ENCODE measurements at places on chromosomes 2 and 18.

- DNase-seq = peak; percentile 88
These were observed at the start of gene HNRNPA3 for GRCh38 chr2:177212106-177212890. Gene HNRNPA3, plus strand, starts transcription at chr2:177212794. Its CDS starts 6 bp downstream, at chr2:177212800.

- no peak for DNase-seq
These were observed 1132.9 kb upstream of the ZEB2 start for GRCh38 chr2:145652571-145653545.

- no peak for DNase-seq
These were observed 143.0 kb downstream of the RAD51AP2 start for GRCh38 chr2:17375262-17375661.

GRCh38 chr2:109257653-109258052 is 128.6 kb downstream of the SH3RF3 start:
- no peak for DNase-seq

- DNase-seq = no peak
These were observed 3.8 kb downstream of the LIMS1 start for GRCh38 chr2:108538000-108538625.

- no peak for DNase-seq
These were observed 514.0 kb downstream of the GALR1 start for GRCh38 chr18:77763530-77764145.

GRCh38 chr2:56130463-56131070 is 53.2 kb upstream of the CCDC85A start:
- no peak for DNase-seq

GRCh38 chr2:108215794-108216211 is 24.0 kb upstream of the SULT1C3 start:
- DNase-seq = no peak

GRCh38 chr2:22276696-22277095 is 1108.3 kb upstream of the KLHL29 start:
- no peak for DNase-seq

- DNase-seq = no peak
These were observed 2.7 kb upstream of the WNT6 start for GRCh38 chr2:218856896-218857243.

DNA sequence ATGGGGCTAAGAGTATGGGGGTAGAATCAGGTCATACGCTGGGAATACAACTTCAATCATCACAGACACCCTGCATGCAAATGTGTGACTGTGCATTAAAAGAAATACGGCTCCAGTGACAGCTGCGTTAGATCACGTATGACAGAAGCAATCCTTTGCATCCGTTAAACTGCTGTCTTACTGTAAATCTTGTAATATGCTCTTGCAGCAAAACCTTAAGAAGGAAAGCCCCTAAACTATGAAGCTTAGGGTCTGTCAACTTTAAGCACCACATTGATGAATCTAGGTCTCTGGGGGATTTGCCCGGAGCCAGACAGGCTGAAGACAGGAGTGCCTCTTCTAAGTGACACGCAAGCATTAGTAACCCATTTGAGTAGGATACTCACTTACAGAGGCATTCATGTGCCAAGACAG is 84.7 kb upstream of the EML6 start:
- peak; percentile 41 for DNase-seq

- DNase-seq = no peak
These were observed 24.8 kb downstream of the SH3BP4 start for GRCh38 chr2:234976479-234977227.

- no peak for DNase-seq
These were observed 2.9 kb upstream of the GAL3ST2 start for GRCh38 chr2:241773511-241774418.

GRCh38 chr2:159635006-159635789 is 18.9 kb upstream of the BAZ2B start:
- no peak for DNase-seq

DNA sequence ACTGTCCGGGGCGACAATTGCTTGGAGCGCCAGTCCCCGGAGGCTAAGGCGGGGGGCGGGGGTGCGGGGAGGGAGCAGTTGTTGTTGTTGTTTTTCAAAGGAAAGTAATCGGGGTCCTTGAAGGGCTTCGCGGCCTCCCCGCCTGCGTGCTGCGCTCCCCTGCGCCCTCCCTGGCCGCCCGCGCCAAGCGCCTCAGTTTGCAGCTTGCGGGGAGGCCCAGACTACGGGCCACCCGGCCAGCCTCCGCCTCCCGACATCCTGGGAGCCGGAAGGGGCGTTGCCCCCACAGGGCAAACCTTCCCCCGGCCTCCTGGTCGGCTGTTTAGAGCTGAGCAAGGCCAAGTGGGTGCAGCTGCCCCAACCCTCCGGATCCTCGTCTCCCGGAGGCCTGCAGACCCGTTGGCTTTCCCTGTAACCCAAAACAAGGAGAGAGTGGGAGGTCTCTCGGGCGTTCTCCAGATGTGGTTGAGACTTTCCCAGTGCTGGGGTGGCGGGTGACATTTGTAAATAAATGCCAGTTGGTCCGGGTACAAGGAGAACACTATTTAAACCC is 3.7 kb upstream of the SIX3 start:
- no peak for DNase-seq

Data from NCI-H187 (cell line).